ENCODE measurements at places on chromosomes 13 and 19.

GRCh38 chr19:2494447-2495129 lies 18.7 kb downstream of the GADD45B start:
- peak; percentile 62 for DNase-seq

DNA sequence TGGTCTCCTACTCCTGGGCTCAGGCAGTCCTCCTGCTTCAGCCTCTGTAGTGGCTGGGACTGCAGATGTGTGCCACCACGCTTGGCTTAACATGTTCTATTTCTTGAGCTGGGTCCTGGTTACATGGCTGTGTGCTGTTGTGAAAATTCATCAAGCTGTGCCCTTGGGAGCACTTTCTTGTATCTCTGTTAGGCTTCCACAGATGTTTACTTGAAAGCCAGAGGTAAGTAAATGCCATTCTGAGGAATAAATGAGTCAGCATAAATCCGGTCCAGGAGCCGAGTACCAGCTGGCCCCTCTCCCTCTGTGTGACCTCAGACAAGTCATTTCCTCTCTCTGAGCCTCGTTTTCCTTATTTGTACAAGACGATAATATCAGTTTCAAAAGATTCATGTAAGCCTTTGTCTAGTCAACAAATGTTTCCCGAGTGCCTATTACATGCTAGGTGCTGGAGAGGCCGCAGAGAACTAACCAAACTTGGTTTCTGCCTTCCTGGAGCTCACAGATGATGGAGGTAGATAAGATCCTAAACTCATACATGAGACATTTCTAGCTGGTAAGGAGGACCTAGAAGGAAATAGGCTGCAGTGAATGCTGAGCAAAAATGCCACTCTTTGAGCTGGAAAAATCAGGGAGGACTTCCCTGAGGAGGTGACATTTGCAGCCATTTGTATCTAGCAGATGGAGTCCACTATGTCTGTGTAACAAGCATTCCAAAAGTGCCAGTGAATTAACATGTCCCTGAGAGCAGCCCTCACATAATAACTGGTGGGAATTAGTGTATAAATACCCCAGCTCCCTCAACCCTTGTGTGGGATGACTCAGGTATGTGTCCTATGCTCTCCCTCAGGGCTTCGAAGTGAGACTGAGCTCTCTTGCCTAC lies 2.7 kb upstream of the RASAL3 start:
- no peak for DNase-seq

DNA sequence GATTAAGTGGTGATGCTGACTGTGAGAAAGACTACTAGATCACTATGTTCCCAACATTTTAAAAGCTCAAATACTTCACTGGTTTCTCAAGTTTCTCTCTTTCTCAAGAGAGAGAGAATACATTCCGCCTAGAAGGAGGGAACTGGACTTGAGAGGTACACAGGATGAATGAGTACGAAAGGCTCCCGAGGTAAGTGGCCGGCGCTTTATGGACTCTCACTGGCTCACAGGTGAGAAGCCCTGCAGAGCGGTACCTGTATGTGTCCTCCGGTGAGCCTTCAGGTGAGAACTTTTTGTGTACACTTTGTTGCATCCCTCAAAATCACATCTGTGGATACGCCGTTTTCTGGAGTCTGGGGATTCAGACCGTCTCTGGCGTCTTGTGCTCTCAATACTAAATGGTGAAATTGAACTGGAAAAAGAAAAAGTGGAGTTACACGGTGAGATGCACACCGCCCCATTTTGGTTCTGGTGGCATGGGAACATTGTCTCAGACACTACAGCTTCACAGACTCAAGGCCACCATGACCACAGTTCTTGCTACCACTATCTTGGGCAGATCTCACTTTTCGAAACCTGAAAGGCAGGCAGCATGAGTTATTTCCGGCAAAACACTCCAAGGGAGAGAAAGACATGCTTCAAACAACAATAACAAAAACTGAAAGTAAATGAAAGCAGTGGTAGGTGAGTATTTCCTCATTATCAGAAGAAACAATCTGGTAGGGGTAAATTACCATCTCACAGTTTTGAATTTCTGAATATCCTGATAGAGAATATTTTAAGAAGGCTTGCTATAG lies 418.9 kb downstream of the KLF12 start:
- peak; percentile 74 for DNase-seq

GRCh38 chr19:38004186-38004520 lies 97.1 kb downstream of the SIPA1L3 start:
- DNase-seq: no peak

DNA sequence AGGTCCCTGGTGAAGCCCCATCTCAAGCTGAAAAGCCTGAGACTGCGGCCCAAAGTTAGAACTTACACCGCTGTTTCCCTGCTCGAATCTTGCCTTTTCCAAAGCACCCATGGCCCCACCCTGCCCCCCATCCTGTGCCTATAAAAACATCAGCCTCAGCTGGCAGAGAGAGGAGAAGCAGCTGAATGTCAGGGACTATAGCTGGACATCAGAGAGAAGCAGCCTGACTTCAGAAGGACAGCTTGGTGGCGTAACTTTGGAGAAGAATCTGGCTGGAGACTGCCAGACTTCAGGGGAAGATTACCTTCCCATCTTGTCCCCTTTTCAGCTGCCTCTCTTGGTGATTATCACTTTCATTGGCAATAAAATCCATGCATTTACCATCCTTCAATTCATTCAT lies 9.3 kb upstream of the RCBTB2 start:
- no peak for DNase-seq

DNA sequence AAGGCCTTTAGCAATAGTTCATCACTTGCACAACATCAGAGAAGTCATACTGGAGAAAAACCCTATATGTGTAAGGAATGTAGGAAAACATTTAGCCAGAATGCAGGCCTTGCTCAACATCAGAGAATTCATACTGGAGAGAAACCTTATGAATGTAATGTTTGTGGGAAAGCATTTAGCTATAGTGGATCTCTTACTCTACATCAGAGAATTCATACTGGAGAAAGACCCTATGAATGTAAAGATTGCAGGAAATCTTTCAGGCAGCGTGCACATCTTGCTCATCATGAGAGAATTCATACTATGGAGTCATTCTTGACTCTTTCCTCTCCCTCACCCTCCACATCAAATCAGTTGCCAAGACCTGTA lies 19.8 kb downstream of the ZNF583 start:
- DNase-seq: no peak

GRCh38 chr13:112342841-112343361 lies 33.3 kb upstream of the SPACA7 start:
- no peak for DNase-seq

DNA sequence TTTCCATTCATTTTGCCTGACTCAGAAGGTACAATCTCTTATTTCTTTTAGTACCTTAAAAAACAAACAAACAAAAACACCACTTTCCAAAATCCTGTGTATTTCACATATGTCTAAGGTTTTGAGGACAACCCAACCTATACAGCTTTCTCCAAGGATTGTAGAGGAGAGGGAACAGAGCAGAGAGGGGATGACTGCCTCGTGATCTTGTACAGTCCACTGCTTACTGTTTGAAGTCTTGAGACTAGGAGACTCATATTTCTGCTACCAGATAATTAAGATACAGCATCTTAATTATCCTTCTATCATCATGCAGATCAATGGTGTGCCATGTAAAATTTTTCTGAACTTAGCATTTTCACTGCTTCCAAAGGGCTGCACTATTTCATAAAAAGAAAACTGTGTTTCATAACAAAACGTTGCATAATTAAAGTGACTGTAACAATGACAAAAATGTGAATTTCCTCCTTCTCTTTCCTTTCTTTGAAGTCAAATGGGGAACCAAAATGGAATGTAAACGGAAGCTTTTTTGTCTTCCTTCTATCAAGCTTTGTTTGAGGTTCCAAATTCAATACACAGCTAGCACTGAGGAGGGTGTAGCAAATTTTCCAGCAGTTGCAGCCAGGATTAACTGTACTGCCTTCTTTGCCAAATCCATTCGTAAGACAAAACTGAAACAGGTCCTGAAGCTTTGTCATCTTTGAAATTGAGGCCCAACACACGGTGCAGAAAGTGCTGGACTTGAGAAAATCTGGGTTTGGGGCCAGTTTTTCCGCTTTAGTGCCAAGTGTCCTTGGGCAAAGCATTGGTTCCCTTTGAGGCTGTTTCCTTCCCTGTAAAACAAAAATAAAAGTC lies 34.9 kb upstream of the RCBTB2 start:
- DNase-seq: no peak
